T-helper 17 cell (primary cell): ENCODE measurements at places on chromosomes 4 and X. TPM values are rescaled to one million over a fixed set of nuclear protein-coding genes. Genes with fewer than 3 reads are reported as not detected.

GRCh38 chr4:125836597-125837195, 521.9 kb downstream of the FAT4 start:
- no peak for DNase-seq

- DNase-seq, result no peak
Observed at GRCh38 chr4:175536852-175537453, 275.1 kb downstream of the GPM6A start.

GRCh38 chr4:63788271-63788670, 621.0 kb downstream of the TECRL start:
- no peak for DNase-seq

- no peak for DNase-seq
Observed at GRCh38 chr4:171919314-171919713, 106.1 kb downstream of the GALNTL6 start.

DNA sequence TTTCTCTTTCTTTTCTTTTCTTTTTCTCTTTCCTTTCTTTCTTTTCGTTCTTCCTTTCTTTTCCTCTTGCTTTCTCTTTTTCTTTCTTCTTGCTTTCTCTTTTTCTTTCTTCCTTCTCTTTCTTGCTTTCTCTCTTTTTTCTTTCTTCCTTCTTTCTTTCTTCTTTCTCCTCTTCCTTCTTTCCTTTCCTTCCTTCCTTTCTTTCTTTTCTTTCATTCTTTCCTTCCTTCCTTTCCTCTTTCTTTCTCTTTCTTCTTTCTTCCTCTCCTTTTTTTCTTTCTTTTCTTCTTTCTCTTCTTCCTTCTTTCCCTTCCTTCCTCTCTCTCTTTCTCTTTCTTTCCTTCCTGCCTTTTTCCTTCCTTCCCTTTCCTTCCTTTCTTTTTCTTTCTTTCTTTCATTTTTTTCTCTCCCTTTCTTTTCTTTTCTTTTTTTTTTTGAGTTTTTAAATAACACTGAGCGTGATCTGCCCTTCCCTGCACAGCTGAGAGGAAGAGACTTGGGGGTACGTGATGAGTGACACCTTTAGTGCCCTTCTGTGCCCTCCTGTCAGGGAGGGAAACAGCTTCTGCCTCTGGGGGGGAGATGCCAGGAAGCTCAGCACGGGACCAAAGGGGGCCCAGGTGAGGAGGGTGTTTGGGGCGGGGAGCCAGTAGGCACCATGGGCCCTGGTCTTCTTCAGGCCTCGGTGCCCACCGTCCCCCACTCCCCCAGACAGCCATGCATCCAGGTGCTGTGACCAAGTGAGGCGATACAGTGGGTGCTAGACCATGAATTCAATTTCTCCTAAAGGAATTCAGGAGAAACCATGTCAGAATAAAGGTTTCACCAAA, 36.6 kb upstream of the CDKN2AIP start:
- DNase-seq, result no peak

- no peak for DNase-seq
Observed at GRCh38 chrX:110512341-110512740, 153.7 kb downstream of the RTL9 start.

DNA sequence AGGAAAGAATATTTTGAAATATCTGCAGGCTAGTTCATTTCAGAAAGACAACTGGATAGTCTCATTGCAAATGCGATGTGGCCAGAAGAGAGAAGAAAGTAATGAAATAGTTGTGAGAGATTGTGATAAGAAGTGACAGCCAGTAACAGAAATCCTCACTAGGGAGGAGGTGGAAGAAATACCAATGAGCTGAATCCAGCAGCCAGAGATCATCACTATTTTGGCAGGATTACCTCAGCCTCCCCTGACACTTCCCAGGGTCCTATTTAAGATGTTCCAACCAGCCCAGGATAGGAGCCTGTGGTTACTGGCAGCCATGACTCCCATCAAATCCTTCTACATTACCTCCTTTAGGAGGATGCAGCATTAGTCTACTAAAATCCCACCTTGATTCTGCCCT, 76.7 kb upstream of the ARHGAP24 start:
- DNase-seq, result no peak

GRCh38 chr4:88033309-88033708, 25.9 kb downstream of the PKD2 start:
- DNase-seq, result peak; percentile 10

- no peak for DNase-seq
Observed at GRCh38 chr4:88911246-88912212, 145.5 kb downstream of the FAM13A start.

GRCh38 chrX:111649638-111650037, 31.3 kb upstream of the ALG13 start:
- DNase-seq, result no peak

DNA sequence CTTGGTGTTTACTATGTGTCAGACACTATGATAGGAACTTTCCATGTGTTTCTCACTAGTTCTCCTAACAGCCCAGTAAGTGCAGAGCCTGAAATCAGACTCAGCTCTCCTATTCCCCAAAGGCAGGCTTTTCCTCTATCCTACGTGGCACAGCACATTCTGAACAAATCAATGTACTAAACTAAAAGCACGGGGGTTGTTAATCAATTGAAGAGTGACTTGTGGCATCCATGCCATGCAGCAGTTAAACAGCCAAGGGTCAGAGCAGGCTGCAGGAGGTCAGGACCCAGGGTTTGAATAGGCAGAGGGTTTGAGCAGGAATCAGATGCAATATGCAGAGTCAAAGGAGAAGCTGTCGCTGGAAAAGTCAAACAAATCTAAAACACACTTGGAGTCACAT, 289.7 kb upstream of the LDB2 start:
- DNase-seq, result no peak

GRCh38 chr4:36835246-36835645, 409.3 kb upstream of the NWD2 start:
- DNase-seq, result no peak

DNA sequence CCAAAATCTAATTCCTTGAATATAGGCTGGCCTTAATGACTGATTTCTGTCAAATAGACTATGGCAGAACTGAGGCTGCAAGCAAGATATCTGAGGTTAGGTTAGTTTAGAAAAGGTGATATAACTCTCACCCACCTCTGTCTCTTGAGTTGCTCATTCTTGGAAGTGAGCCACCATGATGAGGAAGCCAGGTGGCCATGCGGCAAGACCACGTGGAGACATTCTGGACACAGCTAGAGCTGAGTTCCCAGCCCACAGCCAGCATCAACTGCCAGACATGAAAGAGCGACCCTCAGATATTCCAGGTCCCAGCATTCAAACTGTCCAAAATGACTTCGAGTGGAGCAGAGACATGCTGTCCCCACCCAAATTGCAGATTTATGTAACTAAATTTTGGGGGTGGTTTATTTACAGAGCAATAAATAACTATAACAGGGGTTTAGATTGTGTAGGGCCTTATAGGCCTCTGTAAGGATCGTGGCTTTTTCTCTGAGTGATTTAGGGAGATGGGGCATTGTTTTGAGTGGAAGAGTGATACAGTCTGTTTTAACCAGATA, 33.7 kb downstream of the USP53 start:
- no peak for DNase-seq

GRCh38 chr4:156838761-156839160, 132.8 kb downstream of the PDGFC start:
- DNase-seq, result no peak

- no peak for DNase-seq
Observed at GRCh38 chrX:650811-651210, 20.2 kb downstream of the SHOX start.

- DNase-seq, result no peak
Observed at GRCh38 chr4:67131224-67131623, 414.1 kb downstream of the CENPC start.

DNA sequence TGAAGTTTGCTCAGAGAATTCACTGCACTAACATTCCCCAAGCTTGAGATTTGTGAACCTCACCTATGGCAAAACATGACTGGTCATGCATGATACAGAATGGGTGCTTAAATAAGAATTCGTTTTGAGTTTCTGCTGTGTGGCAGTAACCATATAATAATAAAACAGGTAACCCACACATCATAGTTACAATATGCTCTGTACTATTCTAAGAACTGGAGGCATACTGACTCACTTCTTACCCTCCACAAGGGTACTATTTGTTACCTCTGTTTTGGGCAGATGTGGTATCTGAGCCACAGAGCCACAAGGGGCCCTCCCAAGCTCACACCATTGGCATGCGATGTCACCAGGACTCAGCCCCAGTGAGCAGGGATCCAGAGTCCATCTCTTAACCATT, 17.6 kb downstream of the SLC2A9 start:
- no peak for DNase-seq

GRCh38 chrX:110331444-110332030, 13.7 kb upstream of the AMMECR1 start:
- no peak for DNase-seq

GRCh38 chr4:183329954-183330742, 7.9 kb upstream of the CLDN24 start:
- no peak for DNase-seq

DNA sequence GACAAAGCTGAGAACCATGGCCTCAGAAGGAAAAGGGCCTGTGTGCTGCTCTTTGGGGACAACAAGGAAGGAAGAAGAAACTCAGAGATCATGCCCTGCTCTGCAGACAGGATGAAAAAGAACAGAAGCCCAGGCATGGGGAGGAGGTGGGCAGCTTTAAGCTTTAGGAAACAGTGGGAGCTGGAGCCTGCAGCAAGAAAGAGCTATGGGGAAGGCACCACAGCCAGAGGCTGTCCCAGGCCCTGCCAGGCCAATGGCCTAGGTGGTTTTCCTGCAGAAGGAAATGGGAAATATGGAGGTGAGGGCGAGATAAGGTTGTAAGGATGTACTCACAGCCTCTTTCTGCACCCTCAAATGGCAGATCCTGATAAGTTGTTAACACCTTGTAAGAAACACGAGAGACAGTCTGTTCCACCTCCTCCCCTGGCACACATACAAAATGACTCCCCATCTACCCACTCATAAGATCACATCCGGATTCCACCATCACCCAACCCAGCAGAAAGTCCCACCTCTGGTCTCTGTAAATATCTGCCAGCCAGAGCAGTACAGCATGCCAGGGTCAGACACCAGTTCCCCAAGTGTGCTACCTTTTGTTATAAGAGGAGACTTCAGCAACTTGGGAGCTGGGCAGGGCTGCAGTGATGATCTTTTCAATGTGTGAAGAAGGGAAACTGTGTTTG, 105.2 kb downstream of the RTL5 start:
- no peak for DNase-seq

DNA sequence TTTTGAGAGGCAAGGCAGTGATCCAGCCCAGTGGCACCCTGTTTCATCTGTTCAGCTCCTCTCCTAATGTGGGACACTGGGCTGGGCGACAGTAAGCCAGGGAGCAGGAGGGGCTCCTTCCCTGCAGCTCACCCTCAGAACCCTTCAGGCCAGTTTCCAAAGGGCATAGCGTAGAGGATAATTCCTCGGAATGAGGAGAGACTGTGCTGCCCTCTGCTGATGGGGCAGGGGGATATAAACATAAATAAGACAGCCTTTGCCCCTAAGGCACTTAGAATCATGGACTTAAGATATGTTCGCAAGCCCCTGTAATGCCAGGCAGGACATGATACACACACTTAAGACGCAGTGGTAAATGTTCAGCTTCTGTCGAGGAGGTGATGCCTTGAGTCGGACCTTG, 27.9 kb upstream of the ZNF185 start:
- DNase-seq, result no peak

DNA sequence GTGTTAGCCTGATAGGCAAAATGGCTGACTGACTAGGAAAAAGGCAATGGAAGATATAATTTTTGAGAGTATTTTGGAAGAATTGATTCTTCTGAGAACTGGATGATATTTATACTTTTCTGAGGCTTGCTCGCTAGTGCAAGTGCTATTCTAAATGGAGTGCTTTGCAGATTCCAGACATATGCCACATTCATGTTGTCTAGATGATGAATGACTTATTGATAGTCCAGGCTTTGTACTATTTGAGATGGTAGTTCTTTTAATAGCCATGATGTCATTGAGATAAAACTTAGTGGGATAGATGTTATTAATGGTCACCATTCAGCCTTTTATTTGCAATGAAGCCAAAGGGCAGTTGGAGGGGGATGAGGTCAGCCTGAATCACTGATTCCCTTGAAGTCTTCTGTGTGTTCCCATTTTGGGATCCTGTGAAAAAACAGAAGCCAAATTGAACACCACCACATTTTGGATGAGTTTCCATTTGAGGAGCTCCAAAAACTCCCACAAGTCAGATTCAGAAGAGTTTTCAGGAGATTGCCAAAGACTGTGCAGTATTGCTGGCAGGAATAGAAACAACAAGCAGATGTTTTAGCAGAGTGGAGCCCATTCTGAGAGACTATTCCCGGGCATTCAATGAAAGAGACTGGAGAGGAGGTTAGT, 184.1 kb downstream of the IL1RAPL2 start:
- DNase-seq, result no peak

DNA sequence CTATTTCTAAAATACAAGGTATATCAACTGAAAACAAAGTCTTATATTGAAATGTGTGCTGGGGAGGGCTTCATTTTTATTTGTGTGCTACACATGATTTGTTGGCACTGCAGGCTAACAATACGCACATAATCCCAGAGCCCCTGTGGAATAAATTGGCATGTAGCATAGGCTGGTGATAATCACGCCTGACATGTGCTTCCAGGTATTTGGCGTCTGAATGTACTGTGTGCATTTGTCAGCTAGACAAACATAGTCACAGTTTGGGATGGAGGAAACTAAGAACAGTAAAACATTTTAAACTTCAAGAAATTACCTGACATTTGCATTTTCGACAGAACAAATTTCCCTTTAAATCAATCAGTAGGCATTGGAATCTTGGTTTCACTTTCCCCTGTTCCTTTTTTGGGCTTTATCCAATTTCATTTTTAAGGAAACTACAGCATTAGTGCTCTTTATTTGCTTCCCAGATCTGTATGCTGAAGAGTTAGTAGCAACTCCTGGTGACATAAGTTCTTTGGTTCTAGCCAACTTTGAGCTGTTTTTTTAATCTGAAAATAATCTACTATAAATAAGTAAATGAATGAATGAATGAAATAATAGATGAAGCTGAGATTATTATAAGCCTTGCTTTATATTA, 472.3 kb downstream of the PDHA2 start:
- DNase-seq, result no peak

- DNase-seq, result no peak
Observed at GRCh38 chr4:79155336-79155735, 170.5 kb downstream of the NAA11 start.

The ZNF630 gene
- 2.1 TPM for total RNA-seq

The ARHGAP36 gene
- not detected for total RNA-seq

The FGF16 gene
- total RNA-seq, result not detected

The GSTCD gene
- total RNA-seq, result 5.1 TPM

The ZDHHC15 gene
- total RNA-seq, result not detected

The DCX gene
- not detected for total RNA-seq

The SLC10A4 gene
- not detected for total RNA-seq

The BLTP1 gene
- total RNA-seq, result 118 TPM

The SLC4A4 gene
- total RNA-seq, result 0.52 TPM

The PHOX2B gene
- total RNA-seq, result not detected

The MAGEB2 gene
- not detected for total RNA-seq
